ENCODE measurements at places on chromosomes 5 and 9. TPM values are rescaled to one million over a fixed set of nuclear protein-coding genes. Genes with fewer than 3 reads are reported as not detected.

Gene CDC20B
- not detected for total RNA-seq

Gene CDH6
- not detected for total RNA-seq

Gene PAX5
- total RNA-seq, result 0.11 TPM

Gene EMB
- total RNA-seq, result 46.5 TPM

Gene C5
- 0.62 TPM for total RNA-seq

Gene WNT8A
- not detected for total RNA-seq

Gene RASGRF2
- total RNA-seq, result under 0.01 TPM

Gene TMEM232
- not detected for total RNA-seq

Gene MZB1
- total RNA-seq, result not detected

Gene SHC3
- 0.04 TPM for total RNA-seq

Gene PCDHGB3
- 0.31 TPM for total RNA-seq

Gene PCDHB13
- total RNA-seq, result not detected

Gene BHMT
- not detected for total RNA-seq

Gene FAM114A2
- 11.7 TPM for total RNA-seq

Gene OTP
- total RNA-seq, result not detected

Gene LECT2
- total RNA-seq, result not detected

Gene ENC1
- total RNA-seq, result 31.8 TPM

Gene SYK
- total RNA-seq, result 3.4 TPM

Gene AIF1L
- 1.9 TPM for total RNA-seq

Gene DDX4
- not detected for total RNA-seq

Gene GMCL2
- not detected for total RNA-seq

Gene TAF11L5
- not detected for total RNA-seq

Gene OSMR
- 27.3 TPM for total RNA-seq

Gene PCDHGA7
- 0.86 TPM for total RNA-seq

Gene MELK
- 45.8 TPM for total RNA-seq

Gene C9orf152
- total RNA-seq, result not detected

Gene GNA14
- total RNA-seq, result not detected

Gene SAXO1
- total RNA-seq, result not detected

Gene PCDHGA6
- total RNA-seq, result 0.16 TPM

Gene HNRNPA0
- 8.9 TPM for total RNA-seq

Gene C8G
- total RNA-seq, result not detected

Gene ZNF454
- 0.08 TPM for total RNA-seq

Gene PCDHGC4
- 0.31 TPM for total RNA-seq

Gene NAIF1
- total RNA-seq, result 6.4 TPM

Gene NIPBL
- total RNA-seq, result 5.4 TPM

Gene SLC36A3
- not detected for total RNA-seq

Gene MARVELD2
- total RNA-seq, result 17.2 TPM

Gene CNTNAP3
- 2.5 TPM for total RNA-seq

Gene PTTG1
- 205 TPM for total RNA-seq

Gene EIF4E1B
- total RNA-seq, result not detected

Gene PDGFRB
- 3.3 TPM for total RNA-seq

Gene PCSK5
- total RNA-seq, result 1.1 TPM

Gene PCDHA1
- total RNA-seq, result not detected

Gene GABBR2
- not detected for total RNA-seq

Gene PDLIM4
- total RNA-seq, result 74.6 TPM

Gene SCAI
- 1.6 TPM for total RNA-seq

Gene SH3TC2
- 12.1 TPM for total RNA-seq

Gene SPATA9
- not detected for total RNA-seq

Measured in hair follicular keratinocyte (primary cell).